ENCODE measurements at places on chromosomes 3 and 15.

- no peak for DNase-seq
These were observed 8.9 kb downstream of the GYG1 start for GRCh38 chr3:149000206-149000745.

DNA sequence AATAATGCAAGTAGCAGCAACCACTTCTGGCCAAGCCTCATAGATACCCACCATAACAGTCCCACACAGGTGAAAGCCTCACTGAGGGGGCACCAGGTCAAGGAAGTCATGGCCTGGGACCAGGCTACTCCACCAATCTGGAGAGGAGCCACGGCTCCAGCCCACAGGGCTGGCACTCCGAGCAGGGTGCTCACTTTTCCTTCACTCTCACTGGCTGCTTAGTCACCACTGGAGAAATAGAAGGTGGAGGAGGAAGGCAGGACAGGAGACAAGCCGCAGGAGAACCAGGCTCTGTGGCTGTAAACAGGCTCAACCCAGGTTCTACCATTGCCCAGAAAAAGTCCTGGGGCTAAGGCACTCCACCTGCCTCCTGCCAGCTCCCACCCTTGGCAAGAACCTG, 1.2 kb downstream of the USP19 start:
- DNase-seq = no peak

GRCh38 chr3:178671377-178671776, 135.1 kb downstream of the KCNMB2 start:
- DNase-seq = no peak

GRCh38 chr15:42137461-42138261, 18.8 kb downstream of the PLA2G4F start:
- DNase-seq = peak; percentile 18

All from HS-5 (cell line).